ENCODE measurements at places on chromosomes 5 and 9. TPM values are rescaled to one million over a fixed set of nuclear protein-coding genes. Genes with fewer than 3 reads are reported as not detected.

- no peaks in the 10 kb centered on the region for H3K27me3 ChIP-seq
- H3K4me3 ChIP-seq: no peak overlapping the region
- H3K4me1 ChIP-seq: peaks cover 31% of the 10 kb centered on the region
- no peak for DNase-seq
- no peak overlapping the region for H3K27ac ChIP-seq
Observed at GRCh38 chr5:142922223-142922952, 152.2 kb downstream of the ARHGAP26 start.

Gene PCDHGC4
- total RNA-seq: 1.1 TPM

GRCh38 chr5:138544181-138545134, 1.4 kb upstream of the ETF1 start:
- peak overlapping the region; percentile 98 for H3K27ac ChIP-seq
- peaks cover 46% of the 10 kb centered on the region for H3K4me1 ChIP-seq

GRCh38 chr9:99971410-99971809, 65.0 kb downstream of the STX17 start:
- no peak for DNase-seq
- H3K36me3 ChIP-seq: peaks cover 4% of the 10 kb centered on the region
- no peak overlapping the region for H3K4me3 ChIP-seq
- H3K27me3 ChIP-seq: no peaks in the 10 kb centered on the region

- H3K27ac ChIP-seq: no peak overlapping the region
- no peaks in the 10 kb centered on the region for H3K36me3 ChIP-seq
- no peak overlapping the region for H3K4me3 ChIP-seq
- no peaks in the 10 kb centered on the region for H3K4me1 ChIP-seq
Observed at GRCh38 chr9:109976303-109976702, 196.3 kb downstream of the PALM2AKAP2 start.

- peaks cover 17% of the 10 kb centered on the region for H3K4me1 ChIP-seq
- DNase-seq: peak; percentile 77
- peak within 1 kb of the TSS; percentile 99 for H3K27ac ChIP-seq
- H3K4me3 ChIP-seq: peak within 1 kb of the TSS; percentile 77
- H3K27me3 ChIP-seq: no peaks in the 10 kb centered on the region
Observed at GRCh38 chr9:27572918-27573633, at the start of gene C9orf72. Gene C9orf72 (minus strand): TSS chr9:27573481. CDS start chr9:27567120, 6,361 bp downstream.

GRCh38 chr9:136488247-136489214, 5.7 kb upstream of the SEC16A start:
- peaks cover 19% of the 10 kb centered on the region for H3K4me1 ChIP-seq
- DNase-seq: peak; percentile 84
- H3K4me3 ChIP-seq: no peak overlapping the region
- no peaks in the 10 kb centered on the region for H3K27me3 ChIP-seq
- no peak overlapping the region for H3K27ac ChIP-seq
- H3K36me3 ChIP-seq: no peaks in the 10 kb centered on the region

Gene PCDHGA9
- total RNA-seq: 2.4 TPM

DNA sequence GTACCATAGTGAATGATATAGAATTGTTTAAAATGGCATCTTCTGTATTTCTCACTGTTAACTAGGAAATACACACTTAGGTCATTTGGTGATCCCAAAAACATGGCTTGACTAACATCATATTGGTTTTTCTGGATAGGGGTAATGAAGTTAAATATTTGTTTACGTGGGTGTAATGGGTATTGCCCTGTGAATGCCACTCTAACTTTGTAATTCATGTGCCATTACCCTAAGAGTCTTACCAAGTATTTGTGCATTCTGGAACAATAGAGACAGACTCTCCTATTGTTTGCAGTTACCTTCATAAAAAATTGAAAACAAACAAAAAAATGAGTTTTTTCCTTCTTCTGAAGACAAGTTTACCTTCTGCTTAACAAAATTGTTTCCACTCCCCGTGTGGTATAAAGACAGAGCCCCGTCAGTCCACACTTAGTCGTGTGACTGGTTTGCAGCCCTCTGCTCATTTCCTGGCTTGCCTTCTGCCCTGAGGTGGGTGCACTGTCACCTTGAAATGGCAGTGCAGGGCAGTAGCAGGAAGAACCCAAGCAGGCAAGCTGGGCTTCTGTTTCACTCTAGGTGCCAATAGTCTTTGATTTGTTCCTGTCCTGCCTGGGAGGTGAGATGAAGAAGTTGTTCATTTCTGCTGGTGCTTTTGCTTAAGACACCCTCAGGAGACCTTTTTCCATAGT, 9.6 kb upstream of the CATSPER3 start:
- no peaks in the 10 kb centered on the region for H3K4me1 ChIP-seq
- H3K36me3 ChIP-seq: peaks cover 5% of the 10 kb centered on the region
- no peak overlapping the region for H3K4me3 ChIP-seq

DNA sequence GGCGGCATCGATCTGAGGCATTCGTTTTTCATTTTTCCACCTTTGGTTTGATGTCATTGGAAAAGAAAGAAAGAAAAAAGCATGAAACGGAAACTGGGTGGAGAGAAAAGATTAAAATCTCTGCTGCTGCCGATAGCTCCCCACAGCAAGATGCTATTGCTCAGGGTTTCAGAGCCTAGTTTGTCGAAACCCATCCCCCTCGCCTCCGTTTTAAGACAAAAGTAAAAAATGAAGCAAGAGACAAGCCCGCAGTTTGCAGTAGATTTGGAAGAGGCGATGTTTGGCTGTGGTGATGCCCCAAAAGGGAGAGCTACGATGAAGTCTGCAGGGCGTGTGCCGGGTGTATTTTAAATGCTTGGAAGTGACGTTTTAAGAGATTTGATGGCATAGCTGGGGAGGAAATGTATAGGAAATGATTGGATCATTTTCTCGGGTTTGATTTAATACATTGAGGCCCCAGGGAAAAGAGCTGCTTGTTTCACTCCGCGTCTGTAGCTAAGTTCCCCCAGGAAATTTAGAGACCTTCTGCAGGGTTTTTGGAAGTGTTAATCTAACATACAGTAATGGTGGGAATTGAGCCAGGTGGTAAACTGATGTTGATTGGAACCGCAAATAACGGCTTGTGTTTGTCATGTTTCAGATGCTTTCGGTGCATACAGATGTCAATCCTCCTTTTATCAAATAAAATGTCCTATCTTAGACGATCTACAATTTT, 909 bp downstream of the NDFIP1 start:
- no peak for DNase-seq
- H3K4me1 ChIP-seq: peaks cover 22% of the 10 kb centered on the region
- peak overlapping the region; percentile 100 for H3K27ac ChIP-seq
- H3K27me3 ChIP-seq: no peaks in the 10 kb centered on the region
- H3K36me3 ChIP-seq: no peaks in the 10 kb centered on the region
- H3K4me3 ChIP-seq: peak overlapping the region; percentile 78

Gene DNAJB5
- total RNA-seq: 7.9 TPM
